ENCODE measurements at places on chromosomes 7 and 10.

DNA sequence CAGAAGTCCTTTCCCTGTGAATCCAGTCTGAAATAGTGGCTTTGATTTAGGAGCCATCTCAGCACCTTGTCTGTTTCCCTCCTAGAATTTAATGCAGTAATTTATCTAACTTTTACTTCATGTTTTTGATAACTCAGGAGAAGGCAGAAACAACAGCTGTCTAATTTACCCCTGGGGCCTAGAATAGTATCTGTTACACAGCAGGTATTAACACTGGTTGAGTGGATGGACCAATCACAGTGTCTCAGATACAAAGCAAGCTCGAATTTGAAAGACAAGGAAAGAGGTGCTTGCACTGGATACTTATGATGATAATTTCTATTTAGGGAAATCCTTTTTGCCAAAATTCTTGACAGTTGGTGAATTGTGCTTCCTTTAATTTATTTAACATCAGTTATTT, 23.4 kb downstream of the CHRM2 start:
- DNase-seq, result no peak

DNA sequence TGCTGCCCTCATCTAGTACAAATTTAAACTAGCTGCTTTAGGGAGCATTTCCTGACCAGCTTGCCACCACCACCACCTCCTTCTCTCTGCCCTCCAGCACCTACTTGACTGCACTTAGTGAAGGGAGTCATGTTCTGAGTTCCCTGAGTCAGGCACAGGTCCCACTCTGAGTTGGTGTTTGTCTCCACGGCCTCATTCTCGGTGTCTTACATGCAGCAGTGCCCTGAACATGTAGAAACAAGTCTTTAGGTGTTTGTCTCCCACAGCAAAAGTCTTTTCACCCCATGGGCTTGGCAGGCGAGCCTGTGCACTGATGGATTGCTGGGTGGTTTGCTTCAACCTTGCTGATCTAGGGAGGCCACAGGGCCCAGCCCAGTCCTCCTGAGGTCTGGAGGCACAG, 16.9 kb downstream of the TSPAN14 start:
- no peak for DNase-seq

DNA sequence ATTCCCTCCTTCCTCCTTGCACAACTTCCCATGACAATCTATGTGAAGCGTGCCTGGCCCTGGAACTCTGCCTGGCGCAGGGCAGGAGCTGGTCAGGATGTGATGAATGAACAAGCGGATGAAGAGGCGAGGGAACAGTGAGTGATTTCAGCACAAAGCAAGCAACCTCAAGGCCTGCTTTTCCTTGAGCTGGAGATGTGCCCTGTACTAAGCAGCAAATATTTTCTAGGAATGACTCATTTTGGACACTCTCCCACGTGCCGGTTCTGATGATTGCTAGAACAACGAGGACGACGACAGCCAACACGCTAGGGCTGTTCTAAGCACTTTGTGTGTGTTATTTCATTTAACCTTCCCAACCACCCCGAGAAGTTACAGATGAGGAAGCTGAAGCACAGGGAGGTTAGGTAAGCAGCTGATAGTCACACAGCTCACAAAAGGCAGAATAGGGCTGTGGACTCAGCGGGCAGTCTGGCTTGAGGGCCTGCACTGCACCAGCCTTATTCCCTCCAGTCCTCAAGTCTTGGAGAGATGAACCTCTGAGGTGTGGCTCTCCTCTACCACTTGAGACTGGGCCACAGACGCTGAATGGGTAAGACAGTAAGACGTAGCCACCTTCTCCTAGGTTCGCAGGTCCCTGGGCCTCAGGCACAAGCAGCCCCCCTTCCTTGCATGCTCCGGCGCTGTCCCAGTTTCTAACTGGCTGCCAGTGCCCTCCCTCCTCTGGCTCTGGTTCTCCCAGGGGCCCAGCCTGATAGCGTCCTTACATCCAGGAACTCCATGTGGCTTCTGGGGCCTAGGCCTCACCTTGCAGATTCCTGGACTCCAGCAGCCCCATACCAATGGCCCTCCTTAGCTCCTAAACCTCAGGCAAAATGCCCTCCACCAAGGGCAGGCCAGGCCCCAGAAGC, 59.0 kb downstream of the YKT6 start:
- DNase-seq, result no peak

GRCh38 chr10:118732245-118733165, 22.3 kb downstream of the CACUL1 start:
- no peak for DNase-seq

DNA sequence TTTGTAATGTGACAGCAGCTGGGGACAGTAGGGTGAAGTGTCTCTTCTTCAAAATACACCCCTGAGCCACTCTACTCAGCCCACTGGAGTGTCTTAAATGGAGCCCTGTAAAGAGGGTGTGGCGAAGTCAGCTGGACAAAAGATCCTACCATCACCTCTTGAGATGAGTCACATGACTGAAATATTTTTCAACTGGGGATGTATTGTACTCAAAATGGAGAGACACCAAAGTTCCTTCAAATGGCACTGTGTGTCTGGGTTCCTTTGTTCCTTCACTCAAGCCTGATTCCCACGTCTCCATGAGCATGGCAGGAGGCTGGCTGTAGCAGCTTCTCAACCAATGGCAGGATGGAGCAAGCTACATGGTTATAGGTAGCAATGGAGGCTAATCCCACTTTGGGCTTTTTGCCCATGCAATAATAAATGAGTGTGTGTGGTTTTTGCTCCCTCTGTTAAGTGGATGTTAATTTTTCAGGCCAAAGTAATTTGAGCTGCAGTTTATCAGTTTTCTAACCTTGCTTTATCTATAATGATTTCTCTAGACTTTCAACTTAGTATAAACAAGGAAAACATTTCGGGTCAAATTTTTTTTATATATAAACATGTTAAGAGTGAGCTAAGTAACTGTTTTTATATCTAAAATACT, 68.2 kb downstream of the CLEC2L start:
- no peak for DNase-seq

DNA sequence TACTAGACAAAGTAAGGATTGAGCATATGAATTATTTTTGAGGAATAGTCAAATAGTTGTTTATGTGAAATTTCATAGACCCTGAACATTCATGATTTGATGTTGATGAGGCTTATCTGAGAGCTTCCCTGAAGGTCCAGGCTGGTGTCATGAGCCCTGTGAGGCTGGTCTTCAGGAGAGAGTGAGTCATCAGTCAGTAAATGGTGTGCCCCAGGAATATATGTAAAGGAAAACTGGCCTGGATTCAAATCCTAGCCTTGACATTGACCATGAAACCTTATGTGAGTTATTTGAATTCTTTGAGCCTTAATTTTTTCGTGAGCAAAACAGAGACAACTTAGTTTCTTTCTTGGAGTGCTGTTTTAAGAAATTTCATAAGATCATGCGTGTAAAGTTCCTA, 6.2 kb downstream of the TMEM236 start:
- DNase-seq, result no peak

- no peak for DNase-seq
These were observed 44.2 kb downstream of the BPGM start for GRCh38 chr7:134690614-134691504.

DNA sequence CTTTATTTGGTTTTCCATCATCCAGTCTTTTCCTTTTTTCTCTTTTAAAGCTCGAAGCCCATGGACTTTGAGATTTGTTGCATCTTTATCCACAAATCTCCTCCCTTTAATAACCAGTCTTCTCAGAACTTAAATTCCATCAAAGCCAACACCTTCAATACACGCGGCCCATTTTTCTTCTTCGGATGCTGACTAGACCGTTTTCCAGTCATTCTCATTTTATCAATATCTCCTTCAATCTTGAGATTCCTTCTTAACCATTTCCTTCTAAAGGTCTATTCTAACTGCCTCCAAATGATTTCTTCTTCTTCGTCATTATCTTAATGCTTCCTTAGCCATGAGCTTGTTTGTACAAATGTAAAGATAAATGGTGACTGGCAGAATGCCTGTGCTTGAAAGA, 173.5 kb downstream of the BAMBI start:
- DNase-seq, result no peak

GRCh38 chr7:157937406-157937805, 600.6 kb downstream of the DNAJB6 start:
- no peak for DNase-seq

GRCh38 chr10:26780793-26781601, 79.8 kb downstream of the ABI1 start:
- no peak for DNase-seq

GRCh38 chr7:132782777-132783640, 206.7 kb upstream of the PLXNA4 start:
- DNase-seq, result no peak

- no peak for DNase-seq
These were observed 97.8 kb upstream of the PPIF start for GRCh38 chr10:79249186-79250121.

DNA sequence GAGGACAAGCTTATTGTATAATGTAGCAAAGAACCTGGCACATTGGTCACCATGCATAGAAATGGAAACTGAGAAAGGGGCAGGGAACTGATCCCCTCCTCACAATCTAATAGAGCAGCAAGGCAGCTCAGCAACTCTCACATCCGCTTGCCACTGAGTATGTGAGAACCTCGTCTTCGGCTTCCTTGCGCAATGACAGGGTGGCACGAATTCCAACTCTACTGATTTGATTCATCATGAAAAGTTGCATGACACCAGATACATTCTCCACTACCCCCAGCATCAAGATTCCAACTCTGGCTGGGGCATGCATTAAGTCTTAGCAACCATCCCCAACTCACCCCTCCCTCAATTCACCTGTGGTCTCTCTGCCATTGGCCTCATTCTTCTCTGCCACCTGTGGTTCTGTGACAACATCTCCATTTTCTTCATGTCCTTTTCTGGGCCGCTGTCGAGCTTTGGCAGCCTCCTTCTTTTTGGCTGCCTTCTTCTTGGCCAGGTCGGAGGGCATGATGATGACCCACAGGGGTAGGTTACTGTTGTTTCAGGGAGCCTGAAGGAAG, 976 bp downstream of the ABCF2 start:
- DNase-seq, result no peak

DNA sequence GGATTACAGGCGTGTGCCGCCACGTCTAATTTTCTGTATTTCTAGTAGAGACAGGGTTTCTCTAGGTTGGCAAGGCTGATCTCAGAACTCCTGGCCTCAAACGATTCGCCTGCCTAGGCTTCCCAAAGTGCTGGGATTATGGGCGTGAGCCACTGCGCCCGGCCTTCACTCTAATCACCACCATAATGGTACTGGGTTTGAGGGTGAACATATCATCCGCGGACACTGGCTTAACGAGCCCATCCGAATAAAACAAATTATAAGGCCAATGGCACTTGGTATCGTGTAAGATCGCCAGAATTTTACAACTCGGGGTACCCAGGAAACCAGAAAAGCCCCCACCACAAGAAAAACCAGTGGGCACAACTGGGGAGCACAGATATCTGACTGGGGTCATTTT, 580 bp downstream of the FAM200A start:
- no peak for DNase-seq

DNA sequence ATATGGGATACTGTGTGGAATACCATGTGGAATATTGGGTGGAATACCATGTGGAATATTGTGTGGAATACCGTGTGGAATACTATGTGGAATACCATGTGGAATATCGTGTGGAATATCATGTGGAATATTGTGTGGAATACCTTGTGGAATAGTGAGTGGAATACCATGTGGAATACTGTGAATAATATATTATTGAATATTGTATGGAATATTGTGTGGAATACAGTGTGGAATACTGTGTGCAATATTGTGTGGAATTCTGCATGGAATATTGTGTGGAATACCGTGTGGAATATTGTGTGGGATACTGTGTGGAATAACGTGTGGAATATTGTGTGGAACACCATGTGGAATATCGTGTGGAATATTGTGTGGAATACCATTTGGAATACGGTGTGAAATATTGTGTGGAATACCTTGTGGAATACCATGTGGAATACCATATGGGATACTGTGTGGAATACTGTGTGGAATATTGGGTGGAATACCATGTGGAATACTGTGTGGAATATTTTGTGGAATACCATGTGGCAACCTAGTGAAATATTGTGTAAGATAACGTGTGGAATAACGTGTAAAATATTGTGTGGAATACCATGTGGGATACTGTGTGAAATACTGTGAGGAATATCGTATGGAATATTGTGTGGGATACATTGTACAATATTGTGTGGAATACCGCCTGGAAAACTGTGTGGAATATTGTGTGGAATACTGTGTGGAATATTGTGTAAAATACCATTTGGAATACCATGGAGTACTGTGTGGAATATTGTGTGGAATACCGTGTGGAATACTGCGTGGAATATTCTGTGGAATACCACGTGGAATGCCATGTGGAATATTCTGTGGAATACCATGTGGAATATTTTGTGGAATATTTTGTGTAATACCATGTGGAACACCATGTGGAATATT, 133.9 kb upstream of the CHST15 start:
- DNase-seq, result no peak

DNA sequence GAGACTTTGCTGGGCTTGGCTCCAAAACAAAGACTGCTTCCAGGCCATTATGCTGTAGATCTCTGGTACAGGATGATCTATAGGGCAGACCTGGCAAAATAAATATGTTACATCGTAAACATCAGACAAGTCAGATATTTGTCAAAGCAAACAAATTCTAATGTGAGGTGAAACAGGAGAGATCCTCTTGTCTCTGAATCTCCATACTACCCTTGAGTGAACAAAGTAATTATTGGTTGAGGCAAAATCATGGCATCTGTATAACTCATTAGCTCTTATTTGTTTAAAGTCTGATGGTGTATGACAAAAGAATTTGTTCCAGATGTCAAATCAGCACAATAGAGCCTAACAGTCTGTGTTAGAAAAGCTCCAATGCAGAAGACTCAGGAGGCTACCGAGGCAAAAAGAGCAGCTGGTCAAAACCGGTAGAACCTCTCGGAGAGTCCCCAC, 1291.5 kb downstream of the TYW1 start:
- no peak for DNase-seq

- no peak for DNase-seq
These were observed 31.4 kb downstream of the ANK3 start for GRCh38 chr10:60358282-60358681.

DNA sequence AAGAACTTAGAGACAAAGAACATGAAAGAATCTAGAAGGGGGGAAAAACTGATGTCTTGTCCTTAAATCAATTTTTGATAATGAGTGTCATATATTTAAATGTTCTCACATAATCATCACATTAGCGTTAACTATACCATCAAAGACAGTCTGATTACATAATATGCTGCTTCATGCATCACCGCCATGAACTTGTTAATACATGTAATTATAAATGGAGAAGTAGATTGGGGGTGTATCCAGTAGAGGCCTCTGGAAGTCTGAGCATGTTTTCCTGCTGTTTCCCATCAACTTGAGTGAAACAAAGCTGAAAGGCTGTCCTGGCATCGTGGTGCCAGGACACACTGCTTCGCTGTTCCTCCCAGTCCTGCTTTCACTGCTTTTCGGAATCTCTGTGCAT, 48.2 kb downstream of the PRLHR start:
- no peak for DNase-seq

Measured in activated CD8-positive, alpha-beta memory T cell treated with anti-CD3 and anti-CD28 coated beads, Interleukin-2, amount 50 U/mL, for 4 hours (primary cell).